ENCODE measurements at places on chromosomes 6 and 20.

DNA sequence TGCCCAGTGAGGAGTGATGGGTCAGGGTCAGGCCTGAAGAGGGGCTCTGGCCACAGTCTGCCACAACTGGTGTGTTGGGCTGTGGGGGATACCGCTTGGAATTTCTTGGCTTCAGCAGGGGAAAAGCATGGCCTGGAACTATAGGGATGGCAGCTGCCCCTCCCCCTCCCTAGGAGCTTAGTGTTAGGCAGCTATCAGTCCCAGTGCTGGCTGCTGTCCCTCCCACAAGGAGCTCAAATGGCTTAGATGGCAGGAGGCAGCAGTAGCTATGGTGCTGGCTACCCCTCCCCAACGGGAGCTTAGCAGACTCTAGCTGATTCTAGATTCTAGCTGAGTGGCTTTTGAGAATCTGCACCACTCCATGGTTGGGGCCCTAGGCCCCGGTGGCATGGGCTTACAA, 414.5 kb upstream of the HSF2 start:
- no peak for DNase-seq

DNA sequence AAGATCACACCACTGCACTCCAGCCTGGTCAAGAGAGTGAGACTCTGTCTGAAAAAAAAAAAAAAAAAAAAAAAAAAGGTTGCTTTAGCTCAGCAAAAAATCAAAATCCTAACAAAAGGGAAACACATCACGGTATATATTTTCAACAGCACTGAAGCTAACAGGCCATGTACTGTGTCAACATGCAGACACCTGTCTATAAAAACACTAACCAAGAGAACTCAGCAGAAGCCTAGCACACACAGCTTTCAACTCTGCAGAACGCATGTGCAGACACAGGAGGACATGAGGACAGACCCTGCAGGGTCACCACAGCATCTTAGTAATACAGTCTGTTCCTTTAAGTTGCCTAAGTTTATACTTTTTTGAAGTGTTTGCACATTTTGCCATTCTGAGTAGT, 13.5 kb downstream of the NINL start:
- DNase-seq, result no peak

GRCh38 chr6:138107752-138108592, 753 bp upstream of the PERP start:
- no peak for DNase-seq

DNA sequence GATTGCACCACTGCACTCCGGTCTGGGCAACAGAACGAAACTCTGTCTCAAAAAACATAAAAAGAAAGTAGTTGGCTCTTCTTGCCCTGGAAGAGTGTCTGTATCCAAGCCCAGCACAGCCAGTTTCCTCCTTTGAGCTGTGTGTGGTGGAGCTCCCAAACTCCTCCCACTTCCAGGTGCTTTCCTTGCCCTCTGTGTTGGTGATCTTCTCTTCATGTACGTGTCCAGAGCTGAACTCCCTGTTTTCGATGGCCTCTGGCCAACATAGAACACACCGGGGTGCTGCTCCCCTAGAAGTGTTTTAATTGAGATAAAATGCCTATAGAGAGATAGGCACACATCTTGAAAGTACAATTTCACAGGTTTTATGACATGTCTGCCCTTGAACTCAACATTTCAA, 16.7 kb upstream of the SGK2 start:
- no peak for DNase-seq

GRCh38 chr6:17091122-17091521, 10.7 kb upstream of the STMND1 start:
- no peak for DNase-seq

DNA sequence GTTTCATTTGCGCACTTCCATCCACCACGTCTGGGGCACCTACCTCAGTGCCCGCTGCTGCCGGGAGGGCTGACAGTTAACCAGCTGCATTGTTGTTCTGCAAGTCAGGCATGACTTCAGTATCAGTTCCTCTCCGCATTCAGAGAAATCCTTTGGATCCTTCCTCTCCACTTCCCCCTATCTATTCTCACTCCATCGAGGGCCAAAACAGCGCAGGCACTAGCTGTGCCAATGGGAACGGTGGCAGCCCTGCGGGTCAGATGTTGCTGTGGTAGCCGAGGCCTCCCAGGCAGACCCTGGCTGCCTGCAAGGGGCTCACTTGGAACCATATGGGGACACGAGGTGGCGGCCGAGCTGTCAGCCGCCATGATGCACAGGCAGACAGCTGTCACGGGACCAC, 64.2 kb upstream of the INSM1 start:
- DNase-seq, result no peak

- no peak for DNase-seq
These were observed 3.3 kb downstream of the RIN2 start for GRCh38 chr20:19761326-19761725.

GRCh38 chr6:161429921-161430490, 156.1 kb upstream of the AGPAT4 start:
- DNase-seq, result no peak

GRCh38 chr6:8904754-8905153, 469.4 kb upstream of the SLC35B3 start:
- DNase-seq, result no peak

DNA sequence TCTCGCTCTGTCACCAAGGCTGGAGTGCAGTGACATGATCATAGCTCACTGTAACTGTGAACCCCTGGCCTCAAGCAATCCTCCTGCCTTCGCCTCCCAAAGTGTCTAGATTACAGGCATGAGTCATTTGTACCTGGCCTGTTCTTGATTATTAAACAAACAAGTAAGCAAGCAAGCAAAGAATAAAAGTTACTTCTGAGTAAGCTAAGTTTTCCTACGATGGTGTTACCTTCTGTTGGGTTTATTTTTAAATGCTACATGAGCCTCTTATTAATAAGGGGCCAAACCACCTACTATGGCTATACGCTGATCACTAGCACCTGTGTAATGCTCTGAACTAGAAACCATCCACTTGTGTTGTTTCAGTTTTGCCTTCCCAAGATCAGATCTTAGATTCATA, 50.8 kb downstream of the IL22RA2 start:
- no peak for DNase-seq

- DNase-seq, result no peak
These were observed 21.4 kb upstream of the SMOC2 start for GRCh38 chr6:168419569-168419968.

DNA sequence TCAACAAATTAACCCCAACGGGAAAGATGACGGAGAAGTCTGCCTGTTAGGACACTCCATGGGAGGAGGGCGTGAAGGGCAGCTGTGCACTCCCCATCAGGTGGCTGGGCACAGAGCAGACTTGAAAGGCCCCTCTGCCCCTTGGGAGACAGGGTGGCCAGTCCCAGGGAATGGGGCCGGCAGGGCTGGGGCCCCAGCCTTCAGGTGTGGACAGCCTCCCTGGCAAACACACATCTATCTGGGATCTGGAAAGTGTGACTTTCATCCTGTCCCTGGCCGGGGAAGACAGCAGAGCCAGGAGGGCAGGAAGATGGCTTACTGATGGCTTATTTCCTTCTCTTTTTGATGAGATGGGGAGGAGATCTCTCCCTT, 4.5 kb upstream of the FRMD1 start:
- DNase-seq, result no peak

- DNase-seq, result no peak
These were observed 50.8 kb upstream of the MYLIP start for GRCh38 chr6:16078064-16078463.

DNA sequence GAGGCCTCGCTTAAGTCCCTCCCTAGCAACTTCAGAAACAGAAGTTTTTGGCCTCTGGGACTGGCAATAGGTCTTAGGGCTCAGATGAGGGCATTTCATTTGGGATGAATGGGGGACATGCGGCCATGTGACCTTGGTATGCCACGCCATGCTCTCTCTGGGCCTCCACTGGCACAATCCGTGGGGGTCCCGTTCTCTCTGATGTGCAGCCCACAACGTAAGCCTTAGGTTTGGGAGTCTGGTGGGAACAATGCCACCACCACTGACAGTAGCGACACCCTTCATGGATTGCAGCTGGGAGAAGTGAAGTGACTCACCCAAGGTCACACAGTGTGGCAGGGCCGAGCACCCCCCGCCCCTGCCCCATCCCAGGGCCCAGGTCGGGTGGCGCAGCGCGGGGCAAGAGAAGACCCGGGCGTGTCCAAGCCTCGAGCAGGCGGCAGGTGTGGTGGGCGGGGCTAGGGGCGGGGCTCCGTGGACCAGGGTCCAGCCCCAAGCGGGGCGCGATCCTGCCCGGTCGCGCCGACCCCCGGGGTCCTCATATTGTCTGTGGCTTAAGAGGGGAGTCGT, 864 bp upstream of the CEBPB start:
- DNase-seq, result no peak

GRCh38 chr20:1326031-1326930, 2.7 kb downstream of the SDCBP2 start:
- DNase-seq, result no peak

GRCh38 chr6:15293674-15294073, 47.8 kb downstream of the JARID2 start:
- no peak for DNase-seq

GRCh38 chr6:128127650-128128049, 226.8 kb upstream of the THEMIS start:
- no peak for DNase-seq

- no peak for DNase-seq
These were observed 48.0 kb upstream of the VSX1 start for GRCh38 chr20:25129908-25130307.

DNA sequence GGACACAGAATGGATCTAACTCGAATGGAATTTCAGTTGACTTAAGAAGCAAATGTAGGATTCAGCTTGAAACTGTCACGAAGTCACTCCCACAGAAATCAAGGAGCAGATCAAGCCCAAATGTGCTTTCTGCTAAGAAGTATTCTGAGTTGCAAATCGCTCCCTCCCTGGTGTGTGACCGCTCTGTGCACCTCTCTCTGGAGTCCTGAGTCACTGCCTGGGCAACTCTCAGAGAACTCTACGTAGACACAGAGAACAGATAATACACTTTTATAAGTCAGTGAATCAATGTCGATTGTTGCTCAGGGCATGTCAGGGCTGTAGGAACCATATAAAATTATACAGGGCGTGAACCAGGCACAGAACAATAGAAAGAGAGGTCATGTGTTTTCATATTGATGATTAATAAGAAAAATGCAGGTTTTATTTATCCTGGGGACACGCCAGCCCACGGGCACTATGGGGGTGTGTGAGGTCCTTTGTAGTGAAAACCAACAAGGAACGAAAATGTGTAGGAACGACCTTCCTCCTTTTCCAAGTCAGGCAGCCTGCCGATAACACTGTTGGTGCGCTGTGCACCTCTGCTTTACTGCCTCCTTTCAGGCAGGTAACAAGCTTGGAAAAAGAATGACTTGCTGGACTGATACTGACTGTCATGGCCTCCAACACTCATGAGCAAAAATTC, 248.1 kb upstream of the FOXQ1 start:
- DNase-seq, result no peak

DNA sequence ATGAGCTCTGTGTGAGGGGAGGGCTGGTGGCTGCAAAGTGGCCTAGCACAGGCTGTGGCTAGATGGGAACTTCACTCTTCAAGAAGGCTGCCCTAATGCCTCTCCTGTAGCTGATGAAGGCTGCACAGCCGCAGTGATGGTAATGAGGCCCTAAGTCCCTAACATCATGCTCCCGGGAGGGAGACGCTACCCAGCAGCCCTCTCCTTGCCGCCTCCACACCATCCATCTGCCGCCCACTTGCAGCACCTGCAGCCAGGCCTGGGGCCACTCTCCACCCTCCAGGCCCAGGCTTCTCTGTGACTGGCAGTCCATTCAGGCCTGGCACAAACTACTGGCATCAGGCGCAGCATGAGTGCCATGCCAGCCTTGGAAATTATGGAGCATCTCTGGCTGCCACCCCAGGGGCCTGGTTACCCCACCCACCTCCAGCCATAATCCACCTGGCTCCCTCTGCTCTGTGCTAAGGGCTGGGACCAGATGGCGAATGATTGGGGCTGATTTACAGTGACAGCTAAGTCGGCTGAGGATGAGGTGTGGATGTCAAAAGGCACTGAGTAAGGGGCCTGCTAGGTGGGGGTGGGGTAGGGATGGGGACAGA, 284.2 kb downstream of the LRFN2 start:
- no peak for DNase-seq

- no peak for DNase-seq
These were observed 95.4 kb downstream of the MKKS start for GRCh38 chr20:10338426-10339180.

DNA sequence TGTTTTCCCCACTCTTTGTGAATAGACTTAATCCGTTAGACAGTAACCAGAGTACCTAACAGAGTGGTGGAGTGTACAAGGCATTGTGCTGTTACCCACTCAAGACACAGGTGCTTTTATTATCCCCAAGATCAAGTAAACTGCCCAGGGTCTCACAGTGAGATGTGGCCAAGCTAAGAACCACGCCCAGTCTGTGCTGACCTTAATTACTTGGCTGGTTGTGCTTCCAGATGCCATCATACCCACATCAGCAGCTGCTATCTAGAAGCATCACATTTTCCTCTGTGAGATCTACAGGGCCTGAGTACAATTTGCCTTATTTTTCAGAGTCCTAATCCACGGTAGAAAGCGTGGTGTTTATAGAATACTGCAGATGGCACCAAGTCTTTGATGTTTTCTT, 70.3 kb downstream of the GFRA4 start:
- DNase-seq, result no peak

- DNase-seq, result no peak
These were observed 186.0 kb upstream of the POU3F2 start for GRCh38 chr6:98648211-98648914.

DNA sequence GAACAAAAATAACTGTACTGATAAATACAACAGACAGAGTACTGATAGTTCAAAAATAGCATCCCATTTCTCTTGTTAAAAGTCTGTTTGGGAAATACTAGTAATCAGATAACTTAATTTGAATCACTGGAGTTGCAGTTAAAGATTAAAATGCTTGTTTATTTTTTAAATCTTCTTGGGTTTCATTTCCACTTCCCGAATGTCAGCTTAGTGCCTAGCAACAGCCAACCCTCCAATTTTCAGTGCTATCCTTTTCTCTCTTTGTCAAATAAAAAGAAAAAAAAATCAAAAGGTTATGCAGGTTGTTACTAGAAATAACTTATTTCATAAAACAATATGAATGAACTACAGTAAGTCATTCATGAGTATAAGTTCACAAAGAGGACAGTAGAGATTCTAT, 257.7 kb upstream of the STXBP5 start:
- no peak for DNase-seq

GRCh38 chr6:38801305-38801704, 86.2 kb downstream of the DNAH8 start:
- DNase-seq, result no peak

GRCh38 chr6:45556828-45557227, 179.1 kb upstream of the SUPT3H start:
- DNase-seq, result no peak

- no peak for DNase-seq
These were observed 195.9 kb downstream of the AKAP7 start for GRCh38 chr6:131331151-131331550.

- DNase-seq, result no peak
These were observed 11.0 kb downstream of the SMOC2 start for GRCh38 chr6:168451805-168452517.

- no peak for DNase-seq
These were observed 98.8 kb upstream of the CEP85L start for GRCh38 chr6:118750143-118750542.

All from stimulated activated CD8-positive, alpha-beta memory T cell treated with anti-CD3 and anti-CD28 coated beads, Interleukin-7, amount 100 ng/mL, for 1 hour (primary cell).